ENCODE measurements at places on chromosomes 2 and 18.
A peak's percentile ranks its signal among the peaks of the same experiment; 100 is the strongest.

DNA sequence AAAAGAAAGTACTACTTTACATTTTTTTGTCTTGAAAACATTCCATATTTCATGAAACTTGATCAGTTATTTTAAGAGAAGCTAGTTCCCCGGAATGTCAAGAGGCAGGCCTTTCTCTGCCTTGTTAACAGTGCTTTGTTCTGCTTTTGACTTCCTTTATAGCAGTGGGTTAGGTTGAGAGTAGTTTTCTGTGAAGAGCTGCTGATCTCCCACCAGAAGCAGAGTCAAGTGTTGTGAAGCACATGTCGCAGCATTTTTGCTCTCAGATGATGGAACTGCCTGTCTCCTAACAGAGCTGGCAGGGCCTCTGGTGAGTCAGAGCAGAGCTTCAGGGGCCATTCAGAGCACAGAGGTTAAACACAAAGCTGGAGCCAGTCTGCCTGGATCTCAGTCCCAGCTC is 871.8 kb downstream of the SLC4A3 start:
- peak; percentile 77 for DNase-seq

DNA sequence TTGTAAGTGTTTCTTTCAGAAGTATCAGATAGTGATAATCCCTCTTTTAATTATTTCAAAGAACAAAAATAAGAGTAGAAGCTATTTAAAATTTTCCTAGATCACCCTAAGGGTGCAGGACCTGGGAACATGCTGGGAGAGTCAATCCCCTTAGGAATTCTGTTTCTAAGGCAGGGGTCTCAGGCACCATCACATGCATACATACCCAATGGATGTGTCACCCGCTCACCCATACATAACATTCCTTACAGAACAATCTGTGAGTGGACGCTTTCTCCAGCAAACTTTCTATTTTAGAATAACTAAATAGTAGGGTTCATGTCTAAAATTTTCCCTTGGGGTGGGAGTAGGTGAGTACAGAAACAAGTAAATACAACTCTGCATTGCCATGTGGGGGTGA is 8.4 kb downstream of the DSEL start:
- no peak for DNase-seq

DNA sequence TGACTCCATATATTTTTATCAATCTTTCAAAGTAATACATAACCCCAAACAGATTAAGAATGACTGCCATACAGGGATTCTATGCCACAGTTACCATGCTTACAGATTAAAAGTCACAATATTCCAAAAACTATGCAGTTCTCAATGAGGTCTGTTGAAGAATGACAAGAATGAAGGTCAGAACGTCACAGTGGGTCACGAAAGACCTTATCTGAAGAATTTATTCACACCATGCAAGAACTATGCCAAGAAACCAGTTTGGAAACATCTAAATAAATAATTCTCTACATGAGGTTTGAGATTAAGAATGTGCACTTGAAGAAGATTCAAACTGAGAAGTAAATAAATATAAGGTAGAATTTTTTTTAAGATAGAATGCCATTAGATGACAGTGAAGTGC is 253.3 kb downstream of the EXOC6B start:
- DNase-seq, result no peak

- DNase-seq, result no peak
These were observed 62.0 kb downstream of the GLI2 start for GRCh38 chr2:120797421-120798221.
